ENCODE measurements at places on chromosomes 4 and X. TPM values are rescaled to one million over a fixed set of nuclear protein-coding genes. Genes with fewer than 3 reads are reported as not detected.

CFAP99 gene
- not detected for total RNA-seq

CCDC160 gene
- not detected for total RNA-seq

ARHGAP24 gene
- total RNA-seq = 44.7 TPM

FRMPD4 gene
- 0.49 TPM for total RNA-seq

FAM13A gene
- total RNA-seq = 25.2 TPM

TEX13C gene
- total RNA-seq = not detected

RADX gene
- total RNA-seq = 0.19 TPM

FDCSP gene
- not detected for total RNA-seq

ADH1C gene
- 3.7 TPM for total RNA-seq

PAK3 gene
- 0.12 TPM for total RNA-seq

MAD2L1 gene
- total RNA-seq = 2.2 TPM

DKK2 gene
- not detected for total RNA-seq

COL25A1 gene
- 0.25 TPM for total RNA-seq

PGAM4 gene
- total RNA-seq = not detected

HELT gene
- total RNA-seq = not detected

BRCC3 gene
- total RNA-seq = 15.1 TPM

FANCB gene
- total RNA-seq = 0.49 TPM

UGT2B10 gene
- not detected for total RNA-seq

UGT2A1 gene
- total RNA-seq = not detected

PDCL2 gene
- not detected for total RNA-seq

XK gene
- not detected for total RNA-seq

DRP2 gene
- 0.19 TPM for total RNA-seq

CYSLTR1 gene
- not detected for total RNA-seq

CSAG2 gene
- not detected for total RNA-seq

SLC39A8 gene
- 3.6 TPM for total RNA-seq

GUCY1A1 gene
- total RNA-seq = 8.5 TPM

STS gene
- total RNA-seq = 8.0 TPM

SLC25A14 gene
- total RNA-seq = 10.6 TPM

DMP1 gene
- not detected for total RNA-seq

GAGE12H gene
- not detected for total RNA-seq

PARM1 gene
- total RNA-seq = 1.8 TPM

ZNF157 gene
- not detected for total RNA-seq

PSAPL1 gene
- total RNA-seq = under 0.01 TPM
